ENCODE measurements at places on chromosomes 2 and 18. TPM values are rescaled to one million over a fixed set of nuclear protein-coding genes. Genes with fewer than 3 reads are reported as not detected.

GRCh38 chr2:31138037-31138962 is at the start of gene GALNT14:
GALNT14 (minus strand) TSS chr2:31138440; CDS start chr2:31138086, 354 bp downstream.
- H3K4me1 ChIP-seq: peaks cover 20% of the 10 kb centered on the region
- H3K27me3 ChIP-seq: no peaks in the 10 kb centered on the region
- H3K4me3 ChIP-seq: peak within 1 kb of the TSS; percentile 56
- DNase-seq: no peak
- no peaks in the 10 kb centered on the region for H3K36me3 ChIP-seq
- no peak within 1 kb of the TSS for H3K27ac ChIP-seq

- no peak overlapping the region for H3K4me3 ChIP-seq
- H3K36me3 ChIP-seq: no peaks in the 10 kb centered on the region
- no peak for DNase-seq
- H3K27ac ChIP-seq: no peak overlapping the region
Measured at GRCh38 chr18:2508678-2509077, 62.6 kb downstream of the METTL4 start.

The DSG2 gene
- total RNA-seq: 11.8 TPM

GRCh38 chr18:22711192-22711685 is 221.9 kb upstream of the RBBP8 start:
- H3K27me3 ChIP-seq: no peaks in the 10 kb centered on the region
- peak overlapping the region; percentile 47 for H3K27ac ChIP-seq
- H3K4me1 ChIP-seq: peaks cover 15% of the 10 kb centered on the region
- peak overlapping the region; percentile 39 for H3K4me3 ChIP-seq
- H3K36me3 ChIP-seq: no peaks in the 10 kb centered on the region

The SERPINB13 gene
- 131 TPM for total RNA-seq

DNA sequence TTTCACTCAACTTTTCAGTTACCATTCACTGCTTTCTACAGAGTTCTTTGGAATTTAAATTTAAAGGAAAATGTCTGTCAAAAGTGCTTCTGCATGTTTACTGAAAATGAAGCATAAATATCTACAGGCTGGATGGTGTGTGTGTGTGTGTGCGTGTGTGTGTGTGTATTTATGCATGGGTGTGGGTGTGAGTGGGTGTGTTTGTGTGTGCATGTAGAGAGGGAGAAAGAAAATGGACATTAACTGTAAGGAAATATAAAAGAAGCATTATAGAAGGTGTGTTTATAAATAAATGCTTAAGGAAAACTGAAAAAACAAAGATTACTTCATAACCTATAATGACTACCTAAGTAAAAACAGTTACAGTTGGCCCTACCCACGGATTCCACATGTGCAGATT is 43.2 kb downstream of the FANCL start:
- no peaks in the 10 kb centered on the region for H3K27me3 ChIP-seq
- H3K4me1 ChIP-seq: no peaks in the 10 kb centered on the region
- no peak for DNase-seq
- no peak overlapping the region for H3K27ac ChIP-seq
- H3K4me3 ChIP-seq: no peak overlapping the region
- H3K36me3 ChIP-seq: no peaks in the 10 kb centered on the region

- H3K4me1 ChIP-seq: peaks cover 40% of the 10 kb centered on the region
- H3K27ac ChIP-seq: no peak overlapping the region
- DNase-seq: no peak
- H3K4me3 ChIP-seq: no peak overlapping the region
- no peaks in the 10 kb centered on the region for H3K36me3 ChIP-seq
Measured at GRCh38 chr2:66478731-66479316, 43.9 kb downstream of the MEIS1 start.

- H3K27me3 ChIP-seq: no peaks in the 10 kb centered on the region
- peak overlapping the region; percentile 89 for H3K4me3 ChIP-seq
- DNase-seq: no peak
Measured at GRCh38 chr2:202376460-202377206, 506 bp downstream of the BMPR2 start.

DNA sequence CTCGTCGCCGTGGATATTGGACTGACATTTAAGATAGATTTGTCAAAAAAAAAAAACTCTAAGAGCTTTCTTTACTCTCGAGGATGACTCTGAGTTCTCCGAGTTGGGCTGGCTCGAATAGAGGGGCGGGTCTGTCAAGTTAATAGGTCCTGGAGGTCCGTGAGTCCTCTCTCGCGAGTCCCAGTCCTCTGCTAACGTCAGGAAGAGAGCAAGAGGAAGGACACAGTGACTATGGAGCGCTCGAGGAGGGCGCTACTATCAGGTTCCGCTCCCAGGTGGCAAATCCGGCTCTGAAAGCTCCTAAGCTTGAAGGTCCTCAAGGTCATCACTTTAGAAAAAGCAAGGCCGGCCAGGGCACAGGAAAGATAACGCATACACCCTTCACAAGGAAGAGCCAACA is 404 bp upstream of the AKAIN1 start:
- no peak overlapping the region for H3K4me3 ChIP-seq
- H3K27ac ChIP-seq: no peak overlapping the region
- no peaks in the 10 kb centered on the region for H3K36me3 ChIP-seq
- H3K4me1 ChIP-seq: no peaks in the 10 kb centered on the region

DNA sequence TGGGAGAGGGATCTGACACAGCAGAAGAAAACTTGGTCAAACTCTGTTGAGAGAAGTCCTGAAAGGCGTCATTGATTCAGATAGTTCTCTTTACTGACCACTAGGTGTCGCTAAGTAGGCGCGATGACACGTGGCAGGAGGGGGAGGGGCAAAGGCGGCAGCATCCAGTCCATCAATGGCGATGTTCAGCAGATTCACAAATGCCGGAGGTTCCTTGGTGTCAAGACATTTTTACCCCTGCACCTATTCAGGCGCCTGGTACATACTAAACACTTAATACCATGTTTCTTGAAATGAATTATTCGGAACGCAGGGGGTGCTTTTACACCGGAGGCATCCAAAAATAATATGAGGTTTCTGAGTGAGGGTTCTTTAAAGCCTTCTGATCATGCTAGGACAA is 3.0 kb upstream of the PLEK start:
- no peaks in the 10 kb centered on the region for H3K4me1 ChIP-seq
- no peaks in the 10 kb centered on the region for H3K27me3 ChIP-seq
- no peak overlapping the region for H3K27ac ChIP-seq
- no peak overlapping the region for H3K4me3 ChIP-seq
- H3K36me3 ChIP-seq: no peaks in the 10 kb centered on the region
- no peak for DNase-seq

DNA sequence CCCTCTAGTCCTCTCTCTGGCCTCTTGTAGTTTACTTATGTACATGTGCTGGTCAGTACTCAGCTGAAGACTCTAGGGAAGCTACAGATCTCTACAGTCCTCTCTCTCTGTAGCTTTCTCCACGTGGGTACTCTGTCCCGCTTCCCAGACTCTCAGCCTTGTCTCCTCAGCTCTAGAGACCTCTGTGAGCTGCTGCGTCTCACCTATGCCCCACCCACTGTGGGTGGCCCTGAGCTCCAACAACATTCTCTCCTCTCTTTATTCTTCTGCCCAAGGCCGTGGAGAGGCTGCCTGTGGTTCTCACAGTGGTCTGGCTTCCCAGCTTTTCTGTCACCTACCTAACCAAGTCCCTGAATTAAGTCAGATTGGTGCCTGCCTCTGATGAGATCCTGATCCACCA is 33.4 kb downstream of the MFSD6 start:
- H3K27me3 ChIP-seq: no peaks in the 10 kb centered on the region
- H3K4me3 ChIP-seq: no peak overlapping the region
- H3K27ac ChIP-seq: no peak overlapping the region

- peak overlapping the region; percentile 57 for H3K27ac ChIP-seq
- H3K36me3 ChIP-seq: no peaks in the 10 kb centered on the region
- H3K4me3 ChIP-seq: no peak overlapping the region
- no peak for DNase-seq
- H3K27me3 ChIP-seq: no peaks in the 10 kb centered on the region
Measured at GRCh38 chr2:237309011-237309410, 105.0 kb downstream of the COL6A3 start.

DNA sequence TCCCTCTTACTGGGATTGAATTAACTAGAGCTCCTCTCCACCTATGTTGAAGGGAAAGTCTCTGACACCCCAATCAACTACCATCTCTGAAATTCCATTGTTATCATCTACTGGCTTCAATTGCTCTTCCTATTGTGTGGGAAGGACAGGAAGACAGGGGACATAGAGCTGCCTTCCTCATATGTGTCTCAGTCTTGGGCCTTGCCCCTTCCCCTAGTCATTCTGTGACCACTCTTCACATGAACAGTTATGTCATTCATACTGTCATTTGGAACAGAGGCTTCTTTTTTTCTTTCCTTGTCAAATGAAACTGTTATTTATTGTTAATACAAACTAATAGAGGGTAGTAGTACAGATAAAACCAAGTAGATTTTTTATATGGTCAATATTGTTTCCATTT is 69.6 kb upstream of the EMILIN2 start:
- H3K36me3 ChIP-seq: no peaks in the 10 kb centered on the region
- H3K27ac ChIP-seq: no peak overlapping the region
- H3K27me3 ChIP-seq: no peaks in the 10 kb centered on the region
- DNase-seq: no peak

DNA sequence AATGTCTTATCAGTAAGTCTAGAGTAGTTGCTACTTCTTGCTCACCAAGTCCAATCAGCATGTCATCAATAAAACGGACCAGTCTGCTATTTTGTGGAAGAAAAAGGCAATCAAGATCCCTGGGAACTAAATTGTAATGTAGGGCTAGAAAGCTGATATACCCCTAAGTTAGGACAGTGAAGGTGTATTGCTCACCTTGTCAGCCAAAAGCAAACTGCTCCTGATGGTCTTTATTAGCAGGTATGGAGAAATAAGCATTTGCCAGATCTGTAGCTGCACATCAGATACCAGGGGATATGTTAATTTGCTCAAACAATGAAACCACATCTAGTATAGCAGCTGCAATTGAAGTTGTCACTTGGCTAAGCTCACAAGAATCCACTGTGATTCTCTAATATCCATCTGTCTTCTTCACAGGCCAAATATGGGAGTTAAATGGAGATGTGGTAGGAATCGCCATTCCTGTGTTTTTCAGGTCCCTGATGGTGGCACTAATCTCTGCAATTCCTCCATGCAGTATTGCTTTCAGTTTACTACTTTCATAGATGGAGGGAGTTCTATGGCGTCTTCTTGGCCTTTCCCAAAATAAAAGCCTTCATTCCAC is 75.0 kb downstream of the TMEM237 start:
- no peaks in the 10 kb centered on the region for H3K27me3 ChIP-seq
- H3K4me3 ChIP-seq: no peak overlapping the region

The POTEI gene
- not detected for total RNA-seq

DNA sequence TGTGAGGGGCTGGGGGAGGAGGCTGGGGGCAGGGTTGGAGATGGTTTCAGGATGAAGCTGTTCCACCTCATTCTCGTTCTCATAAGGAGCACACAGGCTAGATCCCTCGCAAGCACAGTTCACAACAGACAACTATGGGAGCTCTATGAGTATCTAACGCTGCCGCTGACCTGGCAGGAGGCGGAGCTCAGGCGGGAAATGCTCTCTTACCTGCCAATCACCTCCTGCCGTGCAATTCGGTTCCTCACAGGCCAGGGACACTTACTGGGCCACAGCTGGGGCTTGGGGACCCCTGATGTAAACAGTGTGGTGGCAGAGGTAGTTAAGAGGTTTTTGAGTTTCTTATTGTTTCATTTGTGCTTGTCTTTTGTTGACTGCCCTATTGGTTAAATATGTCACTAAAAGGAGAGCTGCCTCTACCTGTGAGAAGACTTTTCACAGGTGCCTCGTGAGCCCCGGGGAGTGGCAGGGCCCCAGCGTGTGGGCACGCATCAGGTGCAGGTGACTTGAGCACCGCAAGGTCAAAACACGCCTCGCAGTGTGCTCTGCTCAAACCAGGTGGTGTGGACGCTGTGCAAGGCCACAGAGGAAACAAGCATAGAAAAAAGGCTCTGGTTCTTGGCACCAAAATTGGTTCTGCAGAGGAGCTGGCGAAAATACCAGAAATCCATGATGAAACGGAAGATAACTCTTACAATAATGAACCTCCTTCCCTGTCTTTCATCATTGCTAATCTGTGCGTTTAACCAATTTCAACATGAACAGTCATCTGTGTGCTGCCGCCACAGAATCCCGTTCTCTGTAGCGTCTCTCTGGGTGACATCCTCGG is 10.2 kb downstream of the MLPH start:
- H3K36me3 ChIP-seq: peaks cover 7% of the 10 kb centered on the region
- peak overlapping the region; percentile 8 for H3K27ac ChIP-seq
- H3K27me3 ChIP-seq: no peaks in the 10 kb centered on the region
- DNase-seq: no peak

The ABI2 gene
- 31.7 TPM for total RNA-seq

DNA sequence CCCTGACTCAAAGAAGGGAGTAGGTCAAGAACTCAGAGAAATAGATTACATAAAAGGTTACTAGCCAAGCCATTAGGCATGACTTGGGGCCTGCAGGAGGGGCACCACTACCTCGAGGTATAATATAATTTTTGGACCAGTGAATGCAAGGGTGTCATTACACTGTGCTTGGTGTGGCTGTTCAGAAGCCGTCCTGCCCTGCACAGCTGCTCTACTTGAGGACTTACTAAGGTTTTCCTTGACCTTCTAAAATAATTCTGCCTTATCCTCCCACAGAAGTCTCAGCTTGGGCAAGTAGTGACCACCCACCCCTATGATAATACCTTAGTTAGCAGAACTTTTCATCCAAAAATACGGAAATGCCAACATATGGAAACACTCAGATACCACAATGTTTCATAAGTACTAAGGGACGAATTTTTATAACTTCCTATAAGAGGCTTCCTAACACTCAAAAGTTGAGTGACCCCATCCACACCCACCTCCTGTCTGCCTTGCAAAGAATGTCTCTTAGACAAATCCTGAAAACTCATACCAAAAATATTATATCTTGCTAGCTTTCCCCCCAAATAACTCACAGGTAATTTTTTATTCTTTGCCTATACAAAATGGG is 17.7 kb upstream of the ATG16L1 start:
- no peaks in the 10 kb centered on the region for H3K27me3 ChIP-seq
- no peaks in the 10 kb centered on the region for H3K36me3 ChIP-seq
- DNase-seq: no peak
- no peak overlapping the region for H3K4me3 ChIP-seq
- H3K27ac ChIP-seq: no peak overlapping the region

The TLX2 gene
- total RNA-seq: 6.6 TPM

DNA sequence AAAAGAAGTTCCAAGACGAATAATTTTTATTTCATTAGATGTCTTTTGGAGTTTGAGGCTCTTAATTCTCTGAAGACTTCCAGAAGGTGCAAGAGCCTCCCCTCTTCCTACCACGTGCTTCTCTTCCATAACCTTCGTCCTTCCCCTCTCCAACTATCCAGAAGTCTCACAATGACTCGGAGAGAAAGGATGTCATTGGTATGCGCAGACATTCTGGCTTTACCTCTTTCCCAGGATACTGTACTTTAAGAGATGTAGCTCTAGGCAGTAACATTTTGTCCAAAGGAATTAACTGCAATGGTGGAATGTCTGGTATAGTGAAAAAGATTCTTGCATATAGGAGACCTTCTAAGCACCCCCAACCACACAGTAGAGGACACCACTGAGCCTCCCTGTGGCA is 249.0 kb upstream of the OSR1 start:
- no peaks in the 10 kb centered on the region for H3K36me3 ChIP-seq
- H3K4me1 ChIP-seq: no peaks in the 10 kb centered on the region
- no peak overlapping the region for H3K27ac ChIP-seq
- H3K4me3 ChIP-seq: no peak overlapping the region

- H3K4me3 ChIP-seq: no peak overlapping the region
- no peaks in the 10 kb centered on the region for H3K27me3 ChIP-seq
- no peak for DNase-seq
- H3K4me1 ChIP-seq: no peaks in the 10 kb centered on the region
Measured at GRCh38 chr2:199973703-199974102, 18.3 kb downstream of the MAIP1 start.

- no peaks in the 10 kb centered on the region for H3K27me3 ChIP-seq
- no peak overlapping the region for H3K4me3 ChIP-seq
Measured at GRCh38 chr2:47594656-47595055, 188.3 kb upstream of the MSH6 start.
